ENCODE measurements at places on chromosomes 1 and 21. TPM values are rescaled to one million over a fixed set of nuclear protein-coding genes. Genes with fewer than 3 reads are reported as not detected.

- H3K27me3 ChIP-seq: no peaks in the 10 kb centered on the region
- H3K4me3 ChIP-seq: no peak overlapping the region
- no peaks in the 10 kb centered on the region for H3K36me3 ChIP-seq
- no peak overlapping the region for H3K27ac ChIP-seq
- H3K4me1 ChIP-seq: no peaks in the 10 kb centered on the region
Measured at GRCh38 chr21:27571706-27572105, 604.8 kb upstream of the ADAMTS5 start.

DNA sequence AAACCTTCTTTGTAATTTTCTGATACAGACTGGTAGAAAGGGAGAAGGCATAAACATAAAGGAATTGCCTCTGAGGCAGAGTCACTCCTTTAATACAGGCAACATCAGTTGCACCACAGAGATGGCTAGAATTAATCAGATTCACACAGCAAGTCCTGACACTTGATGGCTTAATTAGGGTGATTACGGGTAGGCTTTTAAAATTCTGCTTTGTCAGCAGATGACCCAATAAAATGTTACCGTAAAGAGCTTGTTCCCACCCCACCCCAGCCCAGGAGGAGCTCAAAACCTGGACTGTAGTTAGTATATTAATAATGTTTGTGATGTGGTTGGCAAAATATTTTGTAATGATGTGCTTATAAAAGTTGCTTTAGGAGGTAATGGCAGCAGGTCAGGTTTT is 9.3 kb upstream of the BTG3 start:
- H3K27ac ChIP-seq: no peak overlapping the region
- no peaks in the 10 kb centered on the region for H3K36me3 ChIP-seq
- no peaks in the 10 kb centered on the region for H3K27me3 ChIP-seq

GRCh38 chr1:155437405-155437804 is 116.7 kb downstream of the RUSC1 start:
- no peak overlapping the region for H3K4me3 ChIP-seq
- no peaks in the 10 kb centered on the region for H3K27me3 ChIP-seq
- H3K27ac ChIP-seq: no peak overlapping the region
- H3K4me1 ChIP-seq: no peaks in the 10 kb centered on the region
- no peak for DNase-seq

GRCh38 chr21:36610201-36610600 is 88.7 kb upstream of the SIM2 start:
- no peaks in the 10 kb centered on the region for H3K27me3 ChIP-seq
- H3K4me1 ChIP-seq: no peaks in the 10 kb centered on the region
- H3K27ac ChIP-seq: no peak overlapping the region
- DNase-seq: no peak
- H3K4me3 ChIP-seq: no peak overlapping the region

The FCRL1 gene
- not detected for total RNA-seq

The S100B gene
- total RNA-seq: not detected

The TMEM269 gene
- 0.11 TPM for total RNA-seq
